ENCODE measurements at places on chromosomes 12 and 14.

DNA sequence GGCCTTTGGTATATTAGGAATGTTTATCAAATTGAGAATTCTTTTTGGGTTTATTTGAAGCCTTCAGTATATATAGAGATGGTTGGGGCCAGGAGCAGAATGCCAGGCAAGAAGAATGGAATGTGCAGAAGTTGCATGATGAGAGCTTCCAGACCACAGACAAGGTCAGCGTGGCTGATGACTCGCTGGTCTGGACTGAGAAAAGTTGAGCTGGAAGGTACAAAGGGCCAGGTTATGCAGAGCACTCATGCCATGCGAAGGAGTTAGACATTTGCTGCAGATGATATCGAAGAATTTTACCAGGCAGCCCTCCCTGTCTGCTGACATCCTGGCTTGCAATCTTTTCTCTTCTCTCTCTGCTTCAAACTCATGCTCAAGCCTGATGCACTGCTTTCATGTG lies 196.2 kb upstream of the ARHGAP5 start:
- DNase-seq: no peak

- DNase-seq: no peak
Measured at GRCh38 chr14:90658541-90658967, 157.7 kb downstream of the TTC7B start.

- DNase-seq: no peak
Measured at GRCh38 chr12:52641468-52641867, 10.5 kb downstream of the KRT2 start.

- DNase-seq: no peak
Measured at GRCh38 chr14:68577802-68578541, 214.9 kb downstream of the ZFP36L1 start.

GRCh38 chr12:83136411-83136810 lies 449.7 kb downstream of the TMTC2 start:
- no peak for DNase-seq

DNA sequence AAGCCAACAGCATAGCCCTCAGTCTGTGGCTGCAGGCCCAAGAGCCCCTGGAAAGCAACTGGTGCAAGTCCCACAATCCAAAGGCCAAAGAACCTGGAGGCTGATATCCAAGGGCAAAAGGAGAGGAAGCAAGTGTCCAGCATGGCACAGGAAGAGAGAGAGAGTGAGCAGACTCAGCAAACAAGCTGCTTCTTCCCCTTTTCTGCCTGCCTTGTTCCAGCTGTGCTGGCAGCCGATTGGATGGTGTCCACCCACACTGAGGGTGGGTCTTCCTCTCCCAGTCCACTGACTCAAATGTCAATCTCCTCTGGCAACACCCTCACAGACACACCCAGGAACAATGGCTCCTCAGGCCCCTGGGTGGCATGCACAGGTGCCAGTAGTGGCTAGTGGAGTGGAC lies 33.5 kb downstream of the SMCO2 start:
- DNase-seq: no peak

DNA sequence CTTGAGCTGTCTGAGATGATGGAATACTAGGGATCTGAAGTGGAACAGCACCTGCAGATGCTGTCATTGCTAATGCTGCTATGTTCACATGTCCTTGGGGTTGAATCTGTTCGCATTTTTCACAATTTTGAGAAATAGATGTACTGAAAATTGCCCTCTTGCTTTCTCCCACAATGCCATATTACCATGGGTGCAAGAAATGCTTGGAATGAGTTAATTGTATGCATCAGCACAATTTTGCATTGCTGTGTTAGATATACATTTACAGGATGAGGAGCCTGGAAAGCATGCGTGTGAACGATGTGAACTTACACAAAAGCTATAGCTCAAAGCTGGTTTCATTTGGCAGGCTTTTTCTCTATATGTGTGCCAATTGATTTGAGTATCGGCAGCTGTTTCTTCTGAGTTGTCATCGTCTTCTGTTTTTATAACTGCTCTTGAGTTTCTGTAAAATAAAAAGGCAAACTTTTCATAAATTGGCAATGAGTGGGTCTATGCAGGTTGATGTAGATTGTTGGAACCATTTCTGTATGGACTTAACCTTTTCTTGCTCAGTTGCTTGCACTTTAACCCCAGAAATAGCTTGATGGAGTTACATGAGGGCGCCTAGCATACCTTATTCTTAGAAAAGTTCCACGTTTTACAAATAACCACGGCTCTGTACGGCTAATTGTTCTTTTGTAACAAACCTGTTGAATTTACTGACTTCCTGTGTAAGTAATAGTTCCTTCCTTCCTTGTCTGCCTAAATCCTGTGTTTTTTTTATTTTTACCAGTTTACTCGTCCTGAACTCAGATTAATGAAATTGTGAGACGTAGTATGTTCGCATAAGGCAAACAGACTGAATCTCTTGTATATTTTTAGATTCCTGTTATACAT lies 105.9 kb downstream of the FGD4 start:
- no peak for DNase-seq

DNA sequence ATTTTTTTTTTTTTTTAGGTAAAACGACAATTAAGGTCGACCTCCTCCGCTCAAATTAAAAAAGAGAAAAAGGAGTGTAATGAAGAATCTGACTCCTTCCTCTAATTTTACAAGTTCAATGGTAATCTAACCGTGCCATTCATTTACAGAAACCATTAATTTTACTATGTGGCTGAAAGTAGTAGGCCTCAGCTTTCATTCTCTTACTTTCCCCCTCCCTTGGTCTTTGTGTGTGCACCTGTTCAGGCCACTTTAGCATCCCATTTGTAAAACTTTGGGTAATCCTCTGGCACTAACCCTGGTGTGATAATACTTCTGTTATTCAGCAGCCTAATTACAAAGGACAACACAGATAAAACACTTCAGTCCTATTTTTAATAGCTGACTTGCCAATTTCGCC lies 128.1 kb downstream of the ASCL1 start:
- DNase-seq: no peak

- DNase-seq: no peak
Measured at GRCh38 chr12:15939111-15939510, 28.0 kb downstream of the DERA start.

- DNase-seq: no peak
Measured at GRCh38 chr12:129071362-129071761, 218.1 kb downstream of the GLT1D1 start.

GRCh38 chr12:52613384-52614030 lies 4.9 kb downstream of the KRT73 start:
- no peak for DNase-seq

GRCh38 chr12:62621101-62621638 lies 154.5 kb downstream of the MON2 start:
- no peak for DNase-seq

- no peak for DNase-seq
Measured at GRCh38 chr12:86950444-86950843, 694.3 kb upstream of the MGAT4C start.

Measured in right renal pelvis (tissue), 4 donors.